ENCODE measurements at places on chromosomes 11 and 22.

DNA sequence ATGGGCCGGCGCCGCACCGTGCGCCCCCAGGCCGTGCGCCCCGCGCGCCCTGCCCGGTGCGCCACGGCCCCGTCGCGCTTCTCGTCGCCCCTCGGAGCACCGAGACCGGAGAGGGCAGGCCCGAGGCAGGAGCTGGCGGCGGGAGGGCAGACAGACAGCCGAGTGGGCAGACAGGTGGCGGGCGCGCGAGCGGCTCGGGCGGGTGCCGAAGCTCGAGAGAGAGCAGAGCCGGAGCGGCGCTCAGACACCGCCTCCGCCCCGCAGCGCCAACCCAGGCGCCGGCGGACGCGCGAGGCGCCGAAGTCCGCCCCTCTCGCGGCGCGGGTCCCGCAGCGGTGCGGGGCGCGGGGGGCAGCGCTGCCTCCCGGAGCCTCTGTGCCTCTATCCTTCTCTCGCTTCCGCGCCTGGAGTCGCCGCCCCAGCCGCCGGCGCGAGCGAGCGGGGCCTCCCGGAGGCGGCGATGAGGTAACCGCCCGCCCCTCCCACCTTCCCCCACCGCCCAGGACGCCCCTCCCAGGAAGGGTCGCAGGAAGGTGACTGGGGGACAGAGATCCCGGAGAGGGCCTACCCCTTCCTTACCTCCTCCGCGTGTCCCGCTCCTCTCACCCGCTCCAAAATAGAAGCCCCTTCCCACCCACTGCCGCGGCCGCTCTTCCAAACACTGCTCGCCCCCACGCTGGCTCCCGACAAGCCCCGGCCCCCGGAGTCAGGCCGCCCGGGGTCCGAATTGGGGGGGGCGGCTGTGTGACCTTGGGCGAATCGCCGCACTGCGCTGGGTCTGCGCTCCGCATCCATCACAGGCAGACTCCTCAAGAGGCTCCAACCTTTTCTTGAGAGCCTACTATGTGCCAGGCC, at the start of gene RASL10A:
TSS of gene RASL10A (minus strand) at position 412 of the 855 bp plus-strand sequence. CDS start 451 bp downstream, outside the sequence.
- no peak for DNase-seq

- DNase-seq, result no peak
Observed at GRCh38 chr11:59207988-59208451, 4.7 kb downstream of the MPEG1 start.

- no peak for DNase-seq
Observed at GRCh38 chr11:96246718-96247552, 96.1 kb downstream of the MAML2 start.

- DNase-seq, result peak; percentile 97
Observed at GRCh38 chr11:68012843-68013610, 2.9 kb downstream of the ALDH3B1 start.

DNA sequence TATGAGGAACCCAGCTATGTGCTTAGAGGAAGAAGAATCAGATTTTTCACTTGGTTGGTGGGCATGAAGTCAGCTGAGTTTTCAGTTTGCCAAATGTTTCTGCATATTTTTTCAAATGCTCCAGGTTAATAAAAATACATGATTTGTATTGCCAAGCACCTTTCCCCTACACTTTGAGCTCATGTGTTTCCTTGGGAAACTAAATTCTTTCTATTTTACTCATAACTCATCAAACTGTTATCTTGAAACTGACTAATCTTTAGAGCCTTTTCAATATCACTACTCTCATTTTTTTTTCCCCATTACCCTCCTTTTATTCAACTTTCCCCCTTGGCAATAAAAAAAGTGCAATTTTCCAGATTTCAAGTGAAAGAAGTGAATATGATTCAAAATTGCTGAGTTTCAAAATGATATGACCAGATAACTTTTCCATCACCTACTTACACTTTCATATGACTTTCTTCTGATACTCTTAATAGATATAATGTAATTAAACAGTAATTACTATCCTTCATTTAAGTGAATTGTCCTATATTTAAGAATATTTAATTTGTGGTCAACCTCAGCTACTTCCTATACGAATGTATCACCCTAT, 91.9 kb upstream of the SOX6 start:
- DNase-seq, result no peak

- no peak for DNase-seq
Observed at GRCh38 chr11:7572001-7572712, 58.4 kb downstream of the PPFIBP2 start.

- peak; percentile 84 for DNase-seq
Observed at GRCh38 chr11:57638005-57638781, 11.5 kb downstream of the YPEL4 start.
